ENCODE measurements at places on chromosomes 7 and 10. TPM values are rescaled to one million over a fixed set of nuclear protein-coding genes. Genes with fewer than 3 reads are reported as not detected.

The STEAP1B gene
- total RNA-seq = 0.23 TPM

The CDHR3 gene
- total RNA-seq = 0.23 TPM

The ITIH5 gene
- not detected for total RNA-seq

The PRLHR gene
- total RNA-seq = not detected

The GNG11 gene
- not detected for total RNA-seq

The TAS2R5 gene
- total RNA-seq = 0.84 TPM

The CTTNBP2 gene
- not detected for total RNA-seq

The MLXIPL gene
- total RNA-seq = not detected

The NEUROG3 gene
- not detected for total RNA-seq

The TRIM50 gene
- total RNA-seq = not detected

The CYP26C1 gene
- total RNA-seq = 0.06 TPM

The INA gene
- total RNA-seq = 0.82 TPM

The IL6 gene
- total RNA-seq = 1.1 TPM

Data from activated CD8-positive, alpha-beta memory T cell treated with anti-CD3 and anti-CD28 coated beads for 36 hours (primary cell).